ENCODE measurements at places on chromosomes 12 and 14. TPM values are rescaled to one million over a fixed set of nuclear protein-coding genes. Genes with fewer than 3 reads are reported as not detected.

DNA sequence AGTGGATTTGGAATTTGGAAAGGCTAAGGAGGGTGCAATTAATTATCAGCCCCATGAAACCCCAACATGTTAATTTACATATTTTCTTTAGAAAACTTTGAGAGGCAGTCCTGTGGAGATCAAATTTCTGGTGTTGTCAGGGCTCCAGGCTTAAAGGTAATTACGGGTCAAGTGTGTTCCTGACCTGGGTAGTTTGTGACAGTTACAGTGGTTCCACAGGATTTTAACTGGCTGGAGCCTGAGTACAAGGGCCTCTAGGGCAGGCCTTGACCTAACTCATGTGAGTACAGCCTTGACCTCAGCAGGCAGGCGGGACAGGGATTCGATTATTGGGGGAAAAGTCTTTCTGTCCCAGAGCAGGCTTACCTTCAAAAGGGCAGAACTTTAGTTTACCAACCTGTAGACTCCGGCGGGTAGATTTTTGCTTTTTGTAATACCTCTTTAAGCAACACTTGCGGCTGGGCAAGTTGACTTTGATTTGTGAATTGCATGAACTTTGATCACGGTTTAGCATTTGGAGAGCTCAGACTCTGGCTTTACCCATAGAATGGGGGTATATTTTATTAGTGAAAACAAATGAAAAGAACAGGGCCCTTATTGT, 8.4 kb upstream of the PPTC7 start:
- H3K4me3 ChIP-seq, result no peak overlapping the region
- H3K27ac ChIP-seq, result peak overlapping the region; percentile 58
- DNase-seq, result no peak
- H3K27me3 ChIP-seq, result no peaks in the 10 kb centered on the region
- H3K4me1 ChIP-seq, result peaks cover 3% of the 10 kb centered on the region
- H3K36me3 ChIP-seq, result no peaks in the 10 kb centered on the region

DNA sequence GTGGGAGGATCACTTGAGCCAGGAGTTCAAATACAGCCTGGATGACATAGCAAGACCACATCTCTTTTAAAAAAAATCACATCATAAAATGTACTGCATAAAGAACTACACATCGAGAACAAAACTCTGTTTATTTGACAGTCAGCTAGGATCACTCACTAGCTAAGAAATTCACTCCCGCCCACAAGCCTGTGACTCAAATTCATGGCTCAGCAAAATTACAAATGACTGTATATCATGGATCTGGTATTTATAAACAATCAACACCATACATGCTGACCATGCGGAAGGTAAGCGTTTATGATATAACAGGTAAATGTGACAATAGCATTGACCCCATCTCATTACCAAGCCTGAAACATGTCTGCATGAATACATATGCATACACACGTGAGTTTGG, 206.5 kb downstream of the EFCAB11 start:
- no peak for DNase-seq
- no peaks in the 10 kb centered on the region for H3K27me3 ChIP-seq
- no peaks in the 10 kb centered on the region for H3K4me1 ChIP-seq

DNA sequence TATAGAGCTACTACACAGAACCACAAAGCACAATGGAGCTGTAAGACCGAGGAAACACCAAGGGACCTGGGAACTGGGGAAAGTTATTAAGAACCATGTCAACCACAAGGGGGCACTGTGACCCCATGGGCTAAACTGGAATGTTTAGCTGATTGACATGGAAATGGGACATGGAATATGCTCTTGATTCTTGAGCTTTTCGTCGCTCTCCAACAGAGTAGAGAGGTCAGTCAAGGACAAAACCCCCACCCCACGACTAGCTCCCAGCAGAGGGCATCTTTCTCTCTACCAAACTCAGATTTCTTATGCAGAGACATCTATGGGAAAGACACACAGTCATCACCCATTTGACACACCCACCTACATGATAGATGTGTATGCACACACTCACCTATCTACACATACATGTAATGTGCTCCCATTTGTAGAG, 10.1 kb downstream of the NDRG2 start:
- H3K27ac ChIP-seq, result no peak overlapping the region
- DNase-seq, result peak; percentile 47
- H3K4me3 ChIP-seq, result no peak overlapping the region
- no peaks in the 10 kb centered on the region for H3K27me3 ChIP-seq
- H3K4me1 ChIP-seq, result no peaks in the 10 kb centered on the region
- H3K36me3 ChIP-seq, result peaks cover 24% of the 10 kb centered on the region

DNA sequence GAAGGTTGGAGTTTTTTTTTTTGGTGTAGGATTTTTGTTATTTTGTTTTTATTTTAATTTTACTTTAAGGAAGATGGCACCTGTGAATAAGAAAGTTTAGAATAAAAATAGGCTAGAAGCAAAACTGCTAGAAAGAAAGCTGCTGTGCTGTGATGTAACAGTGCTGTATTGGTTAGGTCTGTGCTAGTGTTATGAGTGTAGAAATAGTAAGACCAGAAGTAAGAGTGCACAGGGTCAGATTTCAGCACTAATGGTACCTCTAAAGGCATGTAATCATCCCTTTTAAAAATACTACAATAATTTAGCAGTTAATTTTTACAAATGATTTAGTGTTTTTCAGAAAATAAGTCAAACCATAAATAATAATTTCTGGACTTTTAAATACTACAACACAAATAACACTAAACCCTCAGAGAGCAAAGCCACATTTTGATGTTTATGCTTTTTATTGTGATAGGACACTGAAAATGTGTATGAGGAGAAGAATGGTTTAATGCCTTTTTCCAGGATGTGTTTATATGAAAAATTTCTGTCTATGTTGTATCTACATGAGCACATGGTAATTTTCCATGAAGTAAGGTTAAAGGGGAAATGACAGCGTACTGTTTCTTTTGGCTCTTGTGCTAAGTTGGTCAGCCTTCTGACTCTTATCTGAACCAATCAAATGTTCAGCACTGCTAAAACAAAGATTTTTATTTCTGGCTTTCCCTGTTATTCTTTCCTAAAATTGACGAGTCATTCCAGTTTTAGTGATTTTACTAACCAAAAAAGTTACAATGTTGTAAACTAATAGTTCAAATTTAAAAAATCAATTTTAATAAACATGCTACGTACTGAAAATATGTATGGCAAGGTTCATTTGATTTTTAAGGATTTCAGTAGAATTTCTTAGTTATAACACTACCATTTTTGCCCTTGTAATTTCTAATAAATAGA, 96.1 kb downstream of the PPHLN1 start:
- peaks cover 41% of the 10 kb centered on the region for H3K4me1 ChIP-seq
- DNase-seq, result no peak
- peak overlapping the region; percentile 60 for H3K27ac ChIP-seq
- H3K4me3 ChIP-seq, result peak overlapping the region; percentile 43

- H3K4me3 ChIP-seq, result peak within 1 kb of the TSS; percentile 91
- H3K27me3 ChIP-seq, result no peaks in the 10 kb centered on the region
- DNase-seq, result peak; percentile 89
These were observed at the start of gene HSPB8 for GRCh38 chr12:119178544-119179334. TSS of gene HSPB8 (plus strand) at chr12:119178931. CDS start at chr12:119179313, 382 bp downstream.

- DNase-seq, result no peak
- H3K27me3 ChIP-seq, result no peaks in the 10 kb centered on the region
- no peak overlapping the region for H3K4me3 ChIP-seq
- no peak overlapping the region for H3K27ac ChIP-seq
These were observed 27.2 kb upstream of the ADAMTS20 start for GRCh38 chr12:43579206-43579605.

GRCh38 chr14:77498984-77499527, 440 bp upstream of the ISM2 start:
- H3K36me3 ChIP-seq, result no peaks in the 10 kb centered on the region
- DNase-seq, result no peak
- peak overlapping the region; percentile 77 for H3K4me3 ChIP-seq
- no peaks in the 10 kb centered on the region for H3K27me3 ChIP-seq

DCN gene
- 869 TPM for total RNA-seq

FAM186B gene
- total RNA-seq, result 0.54 TPM
